ENCODE measurements at places on chromosomes 7 and 10.

- peak; percentile 69 for DNase-seq
Observed at GRCh38 chr10:72784551-72785351, 92.8 kb downstream of the MCU start.

GRCh38 chr10:68086910-68087684, 12.0 kb upstream of the HERC4 start:
- DNase-seq: no peak

DNA sequence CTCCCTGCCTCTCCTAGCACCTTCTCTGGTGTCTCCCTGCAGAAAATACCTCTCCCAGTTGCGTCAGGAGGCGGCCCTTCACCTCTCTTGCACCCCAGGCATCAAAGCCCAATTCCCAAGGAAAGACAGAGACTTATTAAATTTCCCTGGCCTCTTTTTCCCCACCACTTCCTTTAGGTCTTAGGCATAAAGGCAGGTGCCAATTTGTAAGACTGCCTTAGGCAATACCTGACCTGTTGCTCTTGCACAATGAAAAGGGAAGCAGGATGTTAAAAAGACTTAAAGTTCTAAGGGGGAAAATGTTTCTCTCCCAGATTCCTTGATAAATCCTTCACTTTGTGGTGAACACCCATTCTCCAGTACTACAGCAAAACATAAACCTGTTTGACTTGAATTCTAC, 186.7 kb downstream of the SLC25A13 start:
- DNase-seq: no peak

DNA sequence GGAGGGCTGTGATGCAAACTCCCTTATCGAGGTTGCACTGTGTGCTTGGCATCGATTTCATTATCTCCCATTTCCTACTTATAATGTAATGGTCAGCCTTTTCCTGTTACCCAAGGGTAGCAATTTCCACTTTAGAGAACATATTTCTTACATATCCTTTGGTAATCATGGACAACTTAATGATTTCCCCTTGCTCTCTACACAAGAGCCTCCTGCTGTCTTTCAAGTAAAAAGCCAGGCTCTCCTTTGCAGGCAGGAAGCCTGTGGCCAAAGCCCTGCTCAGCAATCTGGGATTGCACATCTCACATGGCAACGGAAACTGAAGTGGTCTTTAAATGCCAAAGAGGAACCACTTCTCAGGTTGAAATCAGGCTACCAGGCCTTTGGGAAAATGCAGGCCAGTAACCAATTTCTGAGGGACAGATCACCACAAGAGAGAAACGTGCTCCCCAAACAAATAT, 86.7 kb upstream of the IKZF1 start:
- DNase-seq: no peak

DNA sequence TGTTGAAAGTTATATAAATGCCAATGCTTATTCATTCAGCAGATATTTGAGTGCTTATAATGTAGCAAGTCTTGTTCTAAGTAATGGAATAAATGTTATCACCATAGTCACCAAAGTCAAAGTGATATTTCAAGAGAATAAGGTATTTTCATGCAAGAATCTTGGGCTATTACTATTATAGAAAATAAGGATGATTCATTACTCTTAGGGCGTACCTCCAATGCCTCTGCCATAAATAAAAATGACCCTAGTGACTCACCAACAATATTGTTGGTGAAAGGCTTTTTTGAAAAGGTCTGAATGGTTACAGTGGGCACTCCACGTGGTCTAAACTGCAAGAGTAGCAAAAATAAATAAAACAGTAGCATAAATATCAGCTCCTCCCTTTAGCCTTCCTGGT, 68.4 kb downstream of the RALA start:
- no peak for DNase-seq

DNA sequence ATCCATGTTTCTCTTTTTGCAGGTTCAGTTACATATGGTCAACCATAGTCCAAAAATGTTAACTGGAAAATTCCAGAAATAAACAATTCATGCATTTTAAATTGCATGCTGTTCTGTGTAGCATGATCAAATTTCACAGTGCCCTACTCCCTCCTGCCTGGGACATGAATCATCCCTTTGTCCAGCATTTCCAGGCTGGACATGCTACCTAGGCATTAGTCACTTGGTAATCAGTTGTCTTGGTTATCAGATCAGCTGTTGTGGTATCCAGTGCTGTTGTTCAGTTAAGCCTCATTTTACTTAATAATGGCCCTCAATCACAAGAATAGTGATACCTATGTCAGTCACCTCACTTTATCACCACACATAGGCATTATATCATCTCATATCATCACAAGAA, 7.3 kb upstream of the PNLIP start:
- no peak for DNase-seq

DNA sequence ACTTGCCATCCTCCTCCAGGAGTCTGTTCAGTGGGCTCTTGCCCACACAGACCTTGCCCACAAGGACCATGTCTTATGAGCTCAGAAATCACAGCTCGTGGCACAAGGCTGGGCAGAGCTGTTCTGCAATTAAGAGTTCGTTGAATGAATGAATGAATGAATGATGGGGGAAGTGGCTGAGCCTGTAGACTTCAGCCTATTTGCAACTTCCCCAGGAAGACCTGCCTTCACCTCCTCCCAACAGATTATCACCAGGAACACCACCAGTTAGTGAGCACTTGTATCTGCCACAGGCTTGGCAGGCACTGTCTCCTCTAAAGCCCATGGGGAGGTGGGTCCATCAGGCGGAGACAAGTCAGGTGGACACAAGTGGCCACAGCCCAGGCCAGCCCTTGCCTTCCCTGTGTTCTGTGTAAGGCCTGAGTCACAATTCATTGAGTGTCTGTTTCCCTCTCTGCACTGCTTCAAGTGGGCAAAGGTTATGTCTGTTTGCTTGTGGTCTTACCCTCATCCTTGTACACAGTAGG, 1.8 kb upstream of the FGF8 start:
- no peak for DNase-seq

- DNase-seq: no peak
Observed at GRCh38 chr10:57202356-57202755, 841.3 kb upstream of the ZWINT start.

DNA sequence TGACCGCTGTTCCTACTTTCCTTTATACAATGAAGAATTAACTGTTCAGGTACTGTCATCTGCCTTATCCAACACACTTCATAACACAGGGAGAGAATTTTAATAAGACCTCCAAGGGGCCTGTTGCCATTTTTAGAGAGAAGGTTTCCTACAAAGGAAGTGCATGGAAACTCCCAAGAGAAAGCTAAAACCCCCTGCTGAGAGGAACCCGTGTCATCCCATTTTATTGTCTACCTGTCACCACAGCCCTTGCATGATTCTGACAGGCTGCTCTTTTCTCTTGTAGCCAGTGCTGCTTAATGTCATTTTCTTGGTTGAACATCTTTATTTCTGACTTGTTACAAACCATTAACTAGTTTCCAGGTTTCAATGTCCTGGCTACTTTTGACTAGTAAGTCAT, 98.4 kb downstream of the SNX10 start:
- DNase-seq: no peak

DNA sequence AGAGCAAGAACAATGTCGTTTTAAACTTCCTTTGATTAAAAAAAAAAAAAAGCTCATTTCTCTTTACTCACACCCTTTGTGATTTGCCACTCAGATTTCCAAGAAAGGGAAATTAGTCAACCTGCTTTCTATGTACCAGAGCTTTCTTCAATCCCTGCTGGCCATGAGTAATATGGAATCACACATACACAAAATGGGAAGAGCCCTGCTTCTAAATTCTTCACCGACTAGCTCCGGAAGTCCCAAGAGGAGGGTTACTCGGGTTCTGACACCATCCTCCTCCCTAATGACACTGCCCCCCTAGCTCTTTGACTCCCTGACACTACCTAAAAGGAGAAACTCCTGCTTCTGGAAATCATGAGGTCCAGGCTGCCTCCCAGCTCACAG, 81.8 kb upstream of the SFMBT2 start:
- no peak for DNase-seq

GRCh38 chr7:28016297-28016696, 164.3 kb downstream of the JAZF1 start:
- peak; percentile 29 for DNase-seq

- no peak for DNase-seq
Observed at GRCh38 chr10:95375418-95375817, 84.6 kb upstream of the PDLIM1 start.
